HS-27A (cell line): ENCODE measurements at places on chromosomes 13 and 19.
A peak's percentile ranks its signal among the peaks of the same experiment; 100 is the strongest.

DNA sequence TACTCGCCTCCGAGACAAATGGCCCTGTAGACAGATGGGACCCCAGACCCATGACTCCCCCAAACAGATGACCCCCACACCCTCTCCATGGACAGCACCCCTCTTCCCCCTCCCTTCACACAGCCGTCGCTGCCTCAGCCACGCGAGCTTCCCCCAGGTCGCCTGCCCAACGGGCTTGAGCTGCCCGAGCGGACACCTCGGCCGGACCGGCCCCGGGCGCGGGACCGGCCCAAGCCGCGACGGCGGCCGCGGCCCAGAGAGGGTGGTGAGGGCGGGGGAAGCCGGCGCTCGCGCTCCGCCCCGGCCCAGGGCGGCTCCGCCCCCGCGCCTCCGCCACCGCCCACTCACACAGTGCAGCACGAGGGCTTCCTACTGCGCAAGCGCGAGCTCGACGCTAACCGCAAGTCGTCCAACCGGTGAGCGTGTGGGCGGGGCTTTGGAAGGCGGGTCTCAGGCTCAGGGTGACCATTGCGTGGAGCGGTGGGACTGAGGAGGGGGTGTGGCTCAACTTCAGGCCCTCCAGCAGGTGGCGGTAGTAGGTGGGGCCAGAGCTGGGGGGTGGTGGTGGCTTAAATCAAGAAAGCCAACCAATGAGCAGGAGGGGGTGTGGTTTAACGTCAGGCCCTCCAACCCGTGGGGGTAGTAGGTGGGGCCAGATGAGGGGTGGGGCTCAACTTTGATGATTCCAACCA is 6.2 kb upstream of the SHKBP1 start:
- DNase-seq: peak; percentile 100

- DNase-seq: no peak
These were observed 7.3 kb upstream of the PLIN4 start for GRCh38 chr19:4525563-4526002.

DNA sequence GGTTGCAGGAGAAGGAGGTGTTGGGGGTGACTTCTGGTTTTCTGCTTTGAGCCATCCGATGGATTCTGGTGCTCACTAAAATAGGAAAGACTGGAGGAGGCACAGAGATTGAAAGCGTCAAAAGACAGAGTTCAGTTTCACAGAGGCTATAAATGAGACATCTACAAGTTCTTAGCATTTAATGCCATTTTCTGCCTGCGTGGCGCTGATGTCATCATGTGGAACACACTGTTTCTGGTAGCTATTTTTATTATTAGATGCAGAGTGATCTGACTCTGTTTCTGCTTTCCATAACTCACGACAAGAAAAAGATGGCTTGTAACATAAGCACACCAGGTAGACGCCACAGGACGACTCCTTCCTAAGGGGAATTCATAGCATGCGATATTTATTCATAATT is 3.3 kb upstream of the SLC39A3 start:
- DNase-seq: no peak

DNA sequence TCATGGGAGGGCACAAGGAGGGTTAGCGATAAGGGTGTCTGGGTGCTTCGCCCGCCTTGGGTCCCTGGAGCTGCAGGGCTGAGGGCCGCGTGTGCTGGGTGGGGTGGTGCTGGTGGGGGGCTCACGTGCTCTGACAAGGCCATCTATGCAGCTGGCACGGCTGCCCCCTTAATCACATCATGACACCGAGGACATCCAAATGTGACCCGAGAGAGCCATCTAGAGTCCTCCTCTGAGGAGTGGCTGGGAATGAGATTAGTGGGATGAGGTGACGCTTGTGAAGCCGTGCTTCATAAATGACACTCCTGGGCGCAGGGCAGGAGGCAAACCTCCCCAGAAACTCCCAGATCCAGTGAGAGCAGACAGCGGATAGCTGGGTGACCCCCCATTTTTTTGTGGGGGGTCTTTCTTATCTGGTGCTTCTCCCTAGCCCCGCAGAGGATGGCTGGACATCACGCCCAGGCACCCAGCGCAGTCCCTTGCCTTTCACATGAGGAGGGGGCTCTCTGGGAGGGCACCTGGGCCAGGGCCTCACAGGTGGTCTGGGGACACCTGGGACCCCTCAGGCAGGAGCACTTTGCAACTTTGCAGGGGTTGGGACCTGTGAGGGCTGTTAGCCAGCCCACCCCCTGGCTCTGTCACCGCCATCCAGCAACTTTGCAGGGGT is 6.6 kb downstream of the FZR1 start:
- DNase-seq: no peak

GRCh38 chr13:39536906-39537305 is 66.1 kb downstream of the LHFPL6 start:
- no peak for DNase-seq

DNA sequence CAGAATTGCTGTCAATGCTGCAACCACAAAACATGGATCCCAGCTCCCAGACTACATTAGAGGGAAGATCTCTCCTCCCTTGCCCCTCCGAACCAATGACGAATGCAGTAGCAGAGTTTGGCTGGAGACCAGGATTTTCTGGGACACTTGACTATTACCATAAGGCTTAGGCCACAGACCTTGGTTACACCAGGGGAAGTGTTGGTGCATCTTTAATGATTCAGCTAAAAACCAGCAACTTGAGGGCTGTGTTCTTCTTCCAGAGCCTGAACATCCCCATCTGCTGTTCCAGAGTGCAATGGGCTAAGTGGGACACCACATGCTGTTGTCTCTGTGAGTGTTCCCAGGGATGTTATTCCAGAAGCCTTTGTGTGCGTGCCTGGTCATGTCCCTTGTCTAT is 528.2 kb downstream of the LMO7 start:
- DNase-seq: no peak

GRCh38 chr13:107649079-107649478 is 566.3 kb downstream of the LIG4 start:
- no peak for DNase-seq

GRCh38 chr19:14718522-14719116 is 28.8 kb downstream of the ZNF333 start:
- DNase-seq: no peak

DNA sequence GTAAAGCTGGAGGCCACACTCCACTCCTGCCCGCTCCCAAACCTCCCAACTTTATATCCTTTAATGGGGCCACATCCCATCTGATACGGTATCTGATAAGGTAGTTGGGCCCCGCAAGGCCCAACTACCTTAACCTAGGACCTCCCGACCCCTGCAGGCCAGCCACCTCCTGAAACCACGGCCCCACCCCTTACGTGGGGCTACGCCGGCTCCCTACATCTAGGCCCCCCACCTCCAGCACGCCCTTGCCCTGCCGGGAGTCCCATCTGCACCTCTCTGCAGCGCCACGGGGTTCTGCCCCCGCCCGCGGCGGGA is 2.2 kb downstream of the IGFLR1 start:
- no peak for DNase-seq

DNA sequence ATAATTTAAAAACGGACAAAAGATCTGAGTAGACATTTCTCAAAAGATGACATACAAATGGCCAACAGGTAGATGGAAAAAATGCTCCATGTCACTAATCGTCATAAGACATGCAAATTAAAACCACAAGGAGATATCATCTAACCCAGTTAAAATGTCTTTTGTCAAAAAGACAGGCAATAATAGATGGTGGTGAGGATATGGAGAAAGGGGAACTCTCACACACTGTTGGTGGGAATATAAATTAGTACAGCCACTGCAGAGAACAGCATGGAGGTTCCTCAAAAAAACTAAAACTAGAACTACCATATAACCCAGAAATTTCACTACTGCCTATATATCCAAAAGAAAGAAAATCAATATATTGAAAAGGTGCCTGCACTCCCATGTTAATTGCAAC is 37.9 kb downstream of the OR10H4 start:
- no peak for DNase-seq

- no peak for DNase-seq
These were observed 1.3 kb downstream of the ZNF180 start for GRCh38 chr19:44498988-44499387.

- DNase-seq: no peak
These were observed 3.9 kb upstream of the PRX start for GRCh38 chr19:40416918-40417642.

DNA sequence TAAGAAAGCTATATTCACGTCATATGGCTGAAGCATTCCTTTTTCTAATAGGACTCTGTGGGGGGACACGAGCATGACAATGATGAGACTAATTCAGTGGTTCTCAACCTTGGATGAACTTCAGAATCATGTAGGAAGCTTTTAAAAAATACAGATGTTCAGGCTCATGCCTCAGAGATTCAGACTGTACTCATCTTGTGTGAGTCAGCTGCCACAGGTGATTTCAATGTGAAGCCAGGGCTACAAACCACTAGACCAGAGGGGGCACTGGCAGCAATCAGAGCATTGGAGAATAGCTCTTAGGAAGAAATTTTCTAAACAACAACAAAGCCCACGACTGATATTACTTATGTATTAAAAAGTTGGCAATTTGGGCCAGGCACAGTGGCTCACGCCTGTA is 91.7 kb downstream of the SERP2 start:
- no peak for DNase-seq

DNA sequence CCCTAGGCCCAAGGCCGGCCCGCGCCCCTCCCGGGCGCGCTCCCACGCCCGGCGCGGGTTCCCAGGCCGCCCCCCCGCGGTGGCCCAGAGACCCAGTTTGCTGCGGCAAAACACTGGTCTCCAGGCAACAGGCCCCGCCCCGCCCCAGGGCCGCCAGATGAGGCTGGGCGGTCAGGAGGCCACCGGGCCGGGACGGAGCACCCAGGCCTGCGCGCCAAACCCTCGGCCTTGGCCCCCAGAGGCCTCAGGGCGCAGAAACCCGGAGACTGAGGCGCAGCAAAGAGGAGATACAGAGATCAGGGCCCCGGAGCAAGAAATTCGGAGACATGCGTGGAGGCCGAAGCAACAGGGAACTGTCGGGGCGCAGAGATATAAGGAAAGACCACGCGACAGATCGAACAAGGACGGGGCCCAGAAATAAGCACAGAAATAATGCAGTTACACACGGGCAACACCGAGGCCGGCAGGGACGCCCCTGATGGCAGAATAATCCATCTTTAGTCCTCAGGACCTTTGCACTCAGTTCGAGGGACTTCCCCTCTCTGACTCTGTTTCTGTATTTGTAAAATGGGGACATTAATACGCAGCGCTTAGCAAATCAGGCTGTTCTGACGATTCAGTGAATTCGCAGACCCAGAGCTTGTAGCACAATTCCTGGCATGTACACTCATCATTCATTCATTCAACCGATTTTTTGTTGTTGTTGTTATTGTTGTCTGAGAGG is 20.8 kb upstream of the ERCC1 start:
- DNase-seq: no peak

DNA sequence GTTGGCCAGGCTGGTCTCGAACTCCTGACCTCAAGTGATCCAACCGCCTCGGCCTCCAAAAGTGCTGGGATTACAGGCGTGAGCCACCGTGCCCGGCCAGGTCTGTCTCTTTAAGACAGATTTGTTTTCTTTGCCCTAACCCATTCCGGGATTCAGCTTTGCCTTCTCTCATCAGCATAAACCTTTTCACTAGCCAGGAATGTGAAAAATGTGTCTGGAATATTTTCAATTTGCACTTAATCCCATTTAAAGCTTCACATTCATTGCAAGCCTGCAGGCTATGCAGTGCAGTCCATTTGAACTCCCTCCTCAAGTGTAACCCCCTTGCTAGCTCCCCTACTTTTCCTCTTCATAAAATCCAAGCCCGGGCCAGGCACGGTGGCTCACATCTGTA is 880 bp upstream of the TMEM160 start:
- peak; percentile 96 for DNase-seq

GRCh38 chr19:7932276-7932929 is 6.5 kb upstream of the CTXN1 start:
- DNase-seq: no peak

DNA sequence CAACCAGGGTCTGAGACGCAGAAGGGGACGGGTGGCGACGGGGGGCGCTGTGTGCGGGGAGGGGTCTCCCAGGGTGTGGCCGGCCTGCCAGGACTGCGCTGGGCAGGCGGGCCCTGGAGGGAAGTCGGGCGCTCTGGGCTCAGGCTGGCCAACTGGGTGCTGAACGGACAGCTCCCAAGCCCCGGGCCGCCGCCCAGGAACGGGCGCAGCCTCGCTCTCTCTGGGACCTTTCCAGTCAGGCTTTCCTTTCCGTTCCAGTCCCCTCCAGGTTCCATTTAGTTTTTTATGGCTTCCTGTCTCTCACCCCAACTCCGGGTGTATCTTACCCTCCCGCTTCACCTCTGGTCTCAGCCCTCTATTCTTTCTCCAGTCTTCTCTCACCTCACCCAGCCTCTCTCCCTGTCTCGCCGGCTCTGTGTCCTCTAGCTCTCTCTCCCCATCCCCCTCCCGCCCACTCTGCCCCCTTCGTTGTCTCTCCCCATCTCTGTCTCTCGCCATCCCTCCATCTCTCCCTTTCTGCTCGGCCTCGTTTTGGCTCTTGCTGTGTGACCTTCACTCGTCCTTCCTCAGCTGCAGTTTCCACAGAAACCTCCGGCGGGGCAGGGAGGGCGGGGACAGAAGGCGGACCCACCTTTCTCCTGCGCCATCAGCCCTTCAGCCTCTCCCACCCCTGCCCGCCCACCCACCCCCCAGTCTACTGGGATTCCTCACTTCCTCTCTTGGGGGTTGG is 3.3 kb upstream of the ATP1A3 start:
- DNase-seq: no peak

DNA sequence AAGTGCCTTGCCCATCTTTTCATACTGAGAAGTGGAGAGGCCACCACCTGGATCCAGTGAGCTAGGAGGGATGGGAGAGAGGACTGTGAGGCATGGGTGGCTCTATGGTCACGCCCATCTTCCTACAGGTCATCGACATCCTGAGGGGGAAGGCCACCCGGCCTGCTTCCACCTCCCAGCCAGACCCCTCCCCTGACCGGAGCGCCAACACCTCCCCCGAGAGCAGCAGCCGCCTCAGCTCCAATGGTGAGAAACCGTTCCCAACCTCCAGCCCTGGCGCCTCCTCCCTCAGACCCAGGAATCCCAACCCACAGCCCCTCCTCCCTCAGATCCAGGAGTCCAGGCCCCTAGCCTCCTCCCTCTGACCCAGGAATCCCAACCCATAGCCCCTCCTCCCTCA is 10.1 kb downstream of the BCL3 start:
- DNase-seq: no peak

DNA sequence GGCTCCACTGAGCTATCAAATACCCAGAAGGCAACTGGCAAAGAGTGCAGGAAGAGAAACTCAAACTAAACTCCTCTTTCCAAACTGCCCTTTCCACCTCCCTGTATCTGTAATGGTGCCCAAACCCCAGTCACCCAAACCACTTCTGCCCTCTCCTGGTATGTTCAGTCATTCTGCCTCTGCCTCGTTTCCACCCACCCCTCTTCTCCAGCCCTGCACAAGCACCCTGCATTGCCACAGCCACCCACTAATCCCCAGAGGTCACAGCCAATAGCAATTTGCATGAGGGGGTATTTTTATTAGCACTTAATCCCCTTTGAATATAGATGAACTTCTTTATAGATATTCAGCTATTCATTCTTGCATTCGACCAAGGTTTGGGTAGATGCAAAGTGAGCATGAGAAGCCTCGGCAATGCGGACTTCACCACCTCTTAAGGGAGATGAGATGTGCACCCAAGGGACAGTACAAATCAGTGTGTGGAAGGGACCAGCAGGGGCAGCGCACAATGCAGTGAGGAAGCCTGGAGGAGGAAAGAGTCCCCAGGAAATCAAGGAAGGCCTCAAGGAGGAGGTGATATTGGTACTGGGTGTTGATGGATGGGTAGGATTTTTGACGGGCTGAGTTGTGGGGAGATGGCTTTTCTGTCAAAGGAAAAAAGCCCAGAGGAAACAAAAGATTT is 12.4 kb downstream of the TMEM272 start:
- DNase-seq: no peak

- no peak for DNase-seq
These were observed 13.3 kb downstream of the ARRDC2 start for GRCh38 chr19:18021121-18021755.

- DNase-seq: no peak
These were observed 1.9 kb downstream of the SYDE1 start for GRCh38 chr19:15108845-15109767.

- DNase-seq: no peak
These were observed 68.3 kb upstream of the UBAC2 start for GRCh38 chr13:99132295-99132835.
